ENCODE measurements at places on chromosomes 6 and 20.

DNA sequence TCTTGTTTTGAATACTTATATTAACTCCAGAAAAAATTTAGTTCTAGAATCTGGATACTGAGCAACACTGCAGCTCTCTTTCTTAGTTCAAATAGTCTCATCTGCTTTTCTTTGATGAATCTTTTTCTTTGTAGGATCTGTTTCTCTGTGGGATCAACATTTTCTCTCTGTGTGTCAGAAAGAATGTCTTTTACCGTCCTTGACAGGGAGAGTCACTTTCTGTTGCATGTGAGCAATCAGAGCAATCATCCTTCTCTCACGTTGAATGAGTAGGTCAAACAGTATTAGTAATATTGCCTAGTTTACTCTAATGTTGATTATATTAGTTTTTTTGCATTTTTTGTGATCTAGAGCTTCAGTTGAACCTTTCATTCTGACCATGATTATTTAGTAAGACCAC, 130.9 kb downstream of the TRMT11 start:
- no peak for DNase-seq

- DNase-seq, result no peak
These were observed 39.2 kb downstream of the ANKS1A start for GRCh38 chr6:34928220-34928619.

DNA sequence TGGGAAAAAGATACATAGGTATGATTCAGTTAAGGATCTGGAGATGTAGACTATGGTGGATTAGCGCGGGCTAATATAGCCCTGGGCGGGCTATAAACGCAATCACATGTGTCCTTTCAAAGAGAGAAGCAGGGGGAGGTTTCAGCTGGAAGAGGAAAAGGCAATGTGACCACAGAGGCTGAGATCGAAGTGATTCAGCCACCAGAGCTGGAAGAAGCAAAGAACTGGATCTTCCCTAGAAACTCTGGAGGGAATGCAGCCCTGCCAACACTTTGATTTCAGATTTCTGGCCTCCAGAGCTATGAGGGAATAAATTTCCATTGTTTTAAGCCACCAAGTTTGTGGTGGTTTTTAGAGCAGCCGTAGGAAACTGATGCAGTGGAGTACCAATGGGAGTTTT, 81.5 kb upstream of the NHSL1 start:
- DNase-seq, result no peak

DNA sequence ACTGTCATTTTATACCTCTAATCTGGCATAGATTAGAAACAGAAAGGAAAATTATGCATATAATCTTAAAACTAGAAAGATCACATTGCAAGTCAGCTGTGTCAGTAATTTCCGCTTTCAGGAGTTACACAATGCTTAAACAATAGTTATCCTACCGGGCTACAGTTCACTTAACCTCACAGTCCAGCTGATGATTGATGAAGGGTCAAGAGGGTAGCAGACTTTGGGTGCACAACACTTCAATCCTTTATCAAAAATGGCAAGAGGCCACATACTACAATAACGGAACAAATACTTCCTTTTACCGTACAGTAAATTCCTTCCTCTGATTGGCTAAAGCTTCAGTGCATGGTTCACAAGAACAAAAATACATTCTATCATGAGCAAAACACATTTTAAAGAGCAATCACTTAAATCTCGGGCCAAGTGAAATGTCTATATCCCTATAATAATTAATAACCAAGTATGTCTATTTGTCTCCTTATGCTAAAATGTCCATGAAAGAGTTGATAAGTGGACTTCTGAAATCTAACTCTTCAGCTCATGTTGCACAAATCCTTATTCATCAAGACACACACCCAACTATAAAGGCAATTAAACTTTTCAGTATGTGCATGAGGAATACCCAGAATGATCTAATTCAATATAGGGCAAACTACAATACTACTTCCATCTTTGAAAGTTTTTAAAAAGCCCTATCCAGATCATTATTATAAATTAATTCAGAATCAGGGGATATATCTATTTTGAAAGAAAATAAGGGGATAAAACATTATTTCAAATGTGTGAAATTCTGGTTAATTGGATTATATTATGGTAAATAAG, 76.8 kb downstream of the HIVEP2 start:
- DNase-seq, result no peak

- no peak for DNase-seq
These were observed 83.9 kb downstream of the SAMD3 start for GRCh38 chr6:130138909-130139242.

DNA sequence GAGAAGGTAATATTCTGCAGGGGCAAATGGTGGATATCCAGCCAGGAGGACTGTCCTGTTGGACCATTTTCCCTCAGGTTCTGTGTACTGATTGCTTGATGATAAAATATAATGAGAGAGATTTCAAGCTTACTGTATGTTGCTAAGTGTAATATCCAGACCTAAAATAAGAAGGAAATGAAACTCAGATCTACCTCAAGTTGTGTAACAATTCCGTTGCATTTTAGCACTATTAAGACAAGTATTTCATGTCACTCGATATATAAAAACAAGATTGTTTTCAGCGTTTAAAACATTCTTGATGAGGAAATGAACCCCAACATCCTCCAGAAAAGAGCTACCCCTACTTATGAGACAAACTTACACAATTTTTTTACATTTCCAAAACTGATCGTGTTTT, 57.2 kb downstream of the RGS17 start:
- DNase-seq, result no peak

DNA sequence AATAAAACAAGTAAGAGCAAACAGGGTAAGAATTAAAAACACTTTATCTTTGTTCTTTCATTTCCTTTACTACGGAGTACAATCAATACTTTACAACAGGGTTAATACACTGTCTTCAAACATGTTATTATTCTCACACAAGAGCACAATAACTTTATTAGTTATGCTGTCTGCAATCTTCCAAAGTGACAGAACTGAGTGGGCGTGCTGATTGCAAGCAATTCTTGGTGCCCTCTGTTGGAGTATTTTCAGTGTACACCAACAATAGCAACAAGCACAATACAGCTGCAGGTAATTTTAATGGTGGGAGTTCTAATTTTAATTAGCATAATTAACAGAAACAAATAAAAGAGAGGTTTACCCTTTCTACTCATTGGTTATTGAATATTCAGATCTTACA, 33.9 kb upstream of the PTPRK start:
- DNase-seq, result no peak

GRCh38 chr20:36197271-36197670, 39.0 kb upstream of the AAR2 start:
- no peak for DNase-seq
